ENCODE measurements at places on chromosomes 12 and 14.

DNA sequence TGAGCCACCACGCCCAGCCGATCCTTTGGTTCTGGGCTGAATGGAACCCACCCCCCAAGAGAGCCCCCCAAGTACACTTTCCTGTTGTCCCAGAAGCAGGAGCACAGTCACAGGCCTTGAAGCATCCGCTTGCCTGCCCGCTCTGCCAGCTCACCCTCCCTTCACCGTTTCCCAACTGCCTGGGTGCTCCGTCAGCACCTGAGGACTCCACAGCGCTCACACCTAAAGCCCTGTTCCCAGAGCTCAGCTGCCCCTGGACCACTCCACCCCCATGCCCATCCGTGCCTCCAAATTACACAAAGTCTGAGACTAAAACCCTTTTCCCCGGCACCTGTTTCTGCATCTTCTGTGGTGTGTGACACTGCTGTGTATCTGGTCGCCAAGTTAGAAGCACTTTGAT lies 44.3 kb upstream of the TRAF3 start:
- no peak for DNase-seq

- DNase-seq, result no peak
Measured at GRCh38 chr12:125128439-125129178, 63.4 kb downstream of the AACS start.

- DNase-seq, result no peak
Measured at GRCh38 chr12:42779186-42779859, 189.8 kb upstream of the PRICKLE1 start.

GRCh38 chr14:73784181-73784987 lies 67.2 kb upstream of the PTGR2 start:
- no peak for DNase-seq

DNA sequence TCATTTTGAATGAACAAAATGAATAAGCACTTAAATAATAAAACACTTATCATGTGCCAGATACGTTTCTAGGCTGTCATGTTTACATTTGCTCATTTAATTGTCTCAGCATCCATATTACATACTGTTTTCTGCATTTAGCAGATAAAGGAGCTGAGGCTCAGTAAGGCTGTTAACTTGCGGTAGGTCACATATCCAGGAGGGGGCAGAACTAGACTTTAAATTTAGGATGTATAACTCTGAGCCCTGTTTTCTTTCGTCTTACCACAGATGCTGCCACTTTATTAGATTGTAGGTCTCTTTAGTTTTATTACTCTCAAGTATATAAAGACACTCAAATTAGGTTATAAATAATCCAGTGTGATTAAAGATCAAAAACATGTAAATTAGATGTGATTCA lies 17.7 kb downstream of the IRAK4 start:
- no peak for DNase-seq

GRCh38 chr12:461425-461824 lies 1.7 kb downstream of the B4GALNT3 start:
- no peak for DNase-seq

GRCh38 chr12:5395443-5396271 lies 36.3 kb upstream of the NTF3 start:
- no peak for DNase-seq

DNA sequence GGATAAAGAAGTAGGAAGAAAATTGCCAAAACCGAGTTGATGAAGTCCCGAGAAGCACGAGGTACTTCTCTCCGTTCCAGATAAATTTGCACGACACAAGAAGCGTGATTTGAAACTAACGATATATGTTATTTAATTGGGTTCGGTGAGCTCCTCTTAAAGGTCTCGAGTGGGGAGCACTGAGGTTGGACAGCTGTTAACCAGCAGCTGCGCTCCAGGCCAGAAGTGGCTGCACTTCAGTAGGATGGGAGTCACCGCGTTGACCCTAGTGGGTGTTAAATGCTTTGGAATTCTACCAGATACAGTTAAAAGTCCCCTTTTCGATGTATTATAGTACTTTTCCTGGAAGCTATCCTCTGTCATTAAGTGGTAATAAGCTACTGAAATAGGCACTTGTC lies 953 bp upstream of the DCAF5 start:
- no peak for DNase-seq

- no peak for DNase-seq
Measured at GRCh38 chr12:77678621-77679020, 152.1 kb upstream of the NAV3 start.

GRCh38 chr14:52350445-52350844 lies 36.3 kb downstream of the PTGER2 start:
- no peak for DNase-seq

GRCh38 chr12:28859551-28859950 lies 289.5 kb upstream of the FAR2 start:
- DNase-seq, result peak; percentile 51

DNA sequence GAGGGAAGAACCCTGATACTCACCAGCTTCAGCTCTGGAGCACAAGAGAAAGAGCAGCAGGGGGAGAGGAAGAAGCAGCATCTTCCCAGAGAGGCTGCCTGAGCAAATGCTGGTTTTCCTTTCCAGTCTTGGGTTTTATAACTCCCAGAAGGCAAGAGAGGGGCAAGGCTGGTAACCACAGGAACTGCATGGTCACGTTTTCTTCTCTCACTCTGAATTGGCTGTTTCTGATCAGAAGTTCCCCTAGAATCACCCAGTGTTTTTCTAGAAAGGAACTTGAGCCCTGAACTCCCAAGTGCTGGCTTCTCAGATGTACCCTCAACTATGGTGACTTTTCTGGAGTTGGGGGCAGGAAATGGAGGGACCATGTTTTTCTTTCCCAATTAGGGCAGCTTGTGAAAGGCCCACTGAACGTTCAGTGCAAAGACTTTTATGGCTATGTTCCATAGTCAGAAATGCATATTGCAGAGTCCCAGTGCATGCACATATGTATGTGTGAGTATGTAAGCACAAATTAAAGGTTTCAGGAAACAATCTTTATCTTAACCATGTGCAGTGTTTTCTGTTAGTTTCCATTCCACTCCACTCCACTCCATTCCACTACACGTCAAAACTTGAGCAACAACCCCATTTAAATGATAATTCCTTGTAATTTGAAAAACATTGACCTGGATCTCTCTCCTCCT lies at the start of gene CMA1:
CMA1 (minus strand) TSS at position 111 of the 686 bp plus-strand sequence; CDS start at position 81, 30 bp downstream.
- DNase-seq, result no peak

- DNase-seq, result peak; percentile 100
Measured at GRCh38 chr14:81533536-81534343, at the start of gene SEL1L. Gene SEL1L (minus strand): TSS chr14:81533853. CDS start chr14:81533744, 109 bp downstream.

GRCh38 chr14:32720927-32721326 lies 217.8 kb upstream of the NPAS3 start:
- no peak for DNase-seq

- DNase-seq, result no peak
Measured at GRCh38 chr12:94033784-94034183, 114.6 kb upstream of the PLXNC1 start.

DNA sequence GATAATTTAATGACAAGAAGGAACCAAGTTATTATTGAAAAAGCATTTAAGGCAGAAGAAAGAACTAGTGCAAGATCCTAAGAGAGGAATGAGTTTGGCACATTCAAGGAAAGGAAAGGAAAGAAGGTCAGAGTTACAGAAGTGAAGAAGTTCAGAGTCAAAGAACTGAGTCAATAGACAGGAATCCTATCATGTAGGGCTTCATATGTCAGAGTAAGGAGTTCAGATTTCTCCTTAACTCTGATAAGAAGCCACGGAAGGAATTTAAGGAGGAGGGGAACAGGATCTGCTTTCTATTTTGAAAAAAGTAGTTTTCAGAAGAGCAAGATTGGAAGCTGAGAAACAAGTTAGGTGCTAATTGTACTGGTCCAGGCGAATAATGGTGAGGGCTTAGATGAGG lies 223.1 kb upstream of the FOXN3 start:
- no peak for DNase-seq

GRCh38 chr12:77619425-77619824 lies 211.3 kb upstream of the NAV3 start:
- DNase-seq, result no peak

GRCh38 chr14:105014631-105015030 lies 6.3 kb downstream of the CDCA4 start:
- no peak for DNase-seq

DNA sequence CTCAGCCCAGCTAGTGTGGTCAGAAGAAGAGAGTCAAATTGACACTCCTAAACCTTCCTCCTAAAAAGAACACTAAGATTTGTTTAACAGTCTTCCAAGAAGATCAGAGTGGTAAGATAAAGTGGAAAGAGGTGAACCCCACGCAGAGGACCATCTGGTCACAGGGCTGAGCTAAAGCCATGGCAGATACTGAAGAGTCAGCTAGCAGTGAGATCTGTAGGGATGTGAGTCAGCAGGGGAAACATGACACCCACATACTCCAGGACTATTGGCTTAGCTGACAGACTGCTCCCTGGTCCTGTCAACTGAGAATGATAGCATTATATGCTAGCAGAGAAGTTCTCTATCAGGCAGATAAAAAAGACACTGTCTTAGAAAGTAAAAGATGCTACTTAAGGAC lies 269.4 kb upstream of the ALG10 start:
- DNase-seq, result no peak

DNA sequence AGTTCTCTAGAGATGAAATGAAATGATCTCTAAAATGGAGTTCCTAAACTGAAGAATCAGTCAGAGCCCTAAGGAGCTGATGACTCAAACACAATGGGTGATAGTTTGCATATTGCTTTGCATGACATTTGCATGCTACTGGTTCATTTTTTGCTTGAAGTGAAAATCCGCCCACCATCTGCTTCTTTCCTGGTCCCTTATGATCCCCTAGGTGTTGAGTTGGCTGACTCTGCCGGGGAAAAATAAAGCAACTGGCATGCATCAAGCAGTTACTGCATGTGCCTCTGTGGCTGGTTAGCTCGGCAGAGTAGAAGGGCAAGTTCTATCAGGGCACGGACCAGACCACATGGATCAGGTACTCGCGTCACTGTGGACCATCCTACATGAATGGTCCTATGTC lies 151.1 kb downstream of the PPM1H start:
- no peak for DNase-seq

DNA sequence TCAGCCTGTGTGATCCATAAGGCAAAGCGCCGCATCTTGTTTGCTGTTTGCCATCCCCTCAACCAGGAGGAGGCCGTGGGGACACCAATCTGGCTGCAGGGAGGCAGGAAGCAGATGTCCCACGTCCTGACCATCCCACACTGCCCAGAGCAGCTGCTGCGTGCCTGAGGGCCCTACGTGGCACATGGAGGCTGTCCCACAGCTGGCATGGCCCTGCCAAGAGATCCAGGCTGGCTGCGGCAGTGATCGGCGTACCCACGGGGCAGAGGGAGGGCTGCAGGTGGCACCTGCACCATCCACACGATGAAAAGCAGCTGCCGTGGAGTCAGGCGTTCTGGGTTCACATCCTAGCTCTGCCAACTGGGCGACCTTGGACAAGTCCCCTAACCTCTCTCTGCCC lies 42.0 kb downstream of the NCOR2 start:
- no peak for DNase-seq

GRCh38 chr12:124456652-124457152 lies 110.7 kb downstream of the NCOR2 start:
- no peak for DNase-seq

DNA sequence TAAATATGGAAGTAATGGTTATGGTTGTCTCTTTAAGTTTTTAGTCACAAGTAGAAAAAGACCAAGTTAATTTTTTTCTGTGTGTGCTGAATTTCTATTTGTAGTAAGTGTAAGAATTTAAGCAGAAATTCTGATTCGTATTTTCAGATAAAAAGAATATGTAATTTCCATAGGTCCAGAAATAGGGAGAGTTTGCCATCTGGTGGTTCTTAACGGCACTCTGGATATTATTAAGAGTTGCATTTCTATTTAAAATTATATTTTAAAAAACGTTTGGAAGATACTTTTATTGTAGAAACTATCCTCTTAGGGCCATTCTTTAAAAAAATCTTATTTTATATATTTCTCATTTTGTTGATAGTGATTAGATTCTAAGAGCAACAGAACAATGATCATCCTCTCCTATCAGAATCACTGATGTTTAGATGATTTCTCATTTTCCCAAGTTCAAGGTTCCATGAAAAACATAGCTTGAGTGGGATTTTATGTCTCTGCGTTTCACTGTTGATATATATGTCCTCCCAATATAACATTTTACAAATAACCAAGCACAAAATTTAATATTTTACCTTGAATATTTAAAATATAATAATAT lies 88.3 kb downstream of the LRRK2 start:
- DNase-seq, result no peak

DNA sequence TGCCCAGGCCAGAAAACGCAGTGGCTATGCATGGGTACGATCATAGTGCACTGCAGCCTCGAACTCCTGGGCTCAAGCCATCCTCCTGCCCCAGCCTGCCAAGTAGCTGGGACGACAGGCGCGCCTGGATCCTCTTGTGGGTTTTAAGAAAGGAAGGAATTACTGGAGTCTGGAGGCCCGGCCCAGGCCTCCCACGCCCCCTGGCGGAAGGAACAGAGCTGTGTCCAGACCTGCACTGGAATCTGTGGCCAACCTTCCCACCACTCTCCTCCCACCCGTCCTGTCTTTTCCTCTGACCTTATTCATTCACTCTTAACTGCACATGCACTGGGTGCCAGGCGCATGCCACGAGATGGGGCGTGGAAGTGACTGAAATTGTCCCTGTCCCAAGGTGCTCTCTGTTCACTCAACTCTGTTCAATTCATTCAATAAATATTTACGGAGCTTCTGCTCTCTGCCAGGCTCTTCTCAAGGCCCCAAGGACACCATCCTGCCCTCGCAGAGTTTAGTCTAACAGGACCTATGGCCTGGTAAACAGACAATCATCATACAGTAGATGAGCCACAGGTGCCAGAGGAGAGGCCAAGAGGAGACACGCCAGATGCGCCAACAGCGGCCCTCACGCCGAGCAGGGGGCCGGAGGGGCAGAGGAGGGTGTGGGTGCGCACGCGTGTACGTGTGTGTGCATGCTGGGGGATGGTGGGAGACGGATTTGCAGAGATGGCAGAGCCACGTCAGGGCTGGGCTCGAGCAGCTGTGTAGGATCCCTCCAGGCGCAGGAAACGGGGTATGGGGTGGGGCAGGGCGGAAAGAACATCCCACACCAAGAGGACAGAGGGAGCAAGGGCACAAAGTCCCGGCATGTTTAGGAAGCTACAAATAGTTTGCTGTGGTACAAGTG lies 13.7 kb upstream of the TMEM106C start:
- no peak for DNase-seq

DNA sequence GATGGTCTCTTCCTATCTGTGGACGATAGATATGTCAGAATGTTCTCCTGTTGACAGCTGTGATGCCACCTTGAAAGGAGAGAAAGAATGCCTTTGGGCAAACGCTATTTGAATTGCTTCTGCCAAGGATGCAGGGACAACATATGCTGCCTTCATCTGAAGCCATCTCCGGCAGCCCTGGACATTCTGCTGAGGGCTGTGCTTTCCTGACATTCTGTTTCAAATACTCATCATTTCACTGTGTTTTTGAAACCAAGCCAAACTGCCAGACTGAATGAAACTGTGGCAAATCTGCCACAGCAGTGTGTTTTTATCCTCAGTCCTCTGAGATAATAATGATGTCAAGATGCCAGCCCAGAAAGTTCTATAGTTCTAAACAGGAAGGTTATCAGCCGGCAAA lies 85.8 kb upstream of the BCAT1 start:
- DNase-seq, result no peak

GRCh38 chr14:84041421-84041820 lies 1488.5 kb upstream of the FLRT2 start:
- no peak for DNase-seq

GRCh38 chr12:117161460-117162166 lies 28.7 kb downstream of the FBXO21 start:
- no peak for DNase-seq
